ENCODE measurements at places on chromosomes 12 and 14.

- DNase-seq, result no peak
Observed at GRCh38 chr14:22926316-22926715, 2.9 kb downstream of the PRMT5 start.

DNA sequence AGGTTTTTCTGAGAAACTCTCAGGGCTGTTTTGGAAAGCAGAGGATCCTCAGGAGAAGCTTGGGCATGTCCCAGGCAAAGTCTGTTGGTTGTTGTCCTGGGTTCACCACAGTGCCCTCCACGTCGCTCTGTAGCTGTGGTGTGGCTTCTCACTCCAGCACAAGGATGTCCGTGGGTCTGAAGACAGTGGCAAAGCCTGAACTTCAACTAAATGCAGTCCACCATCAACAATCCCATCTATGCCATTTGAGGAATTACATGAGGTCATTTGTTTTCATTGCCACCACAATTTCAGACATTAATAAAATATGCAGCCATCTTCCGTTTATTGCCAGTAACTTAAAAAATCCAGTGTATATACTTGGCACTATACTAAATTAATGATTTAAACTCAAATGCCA lies 272.1 kb downstream of the LRIG3 start:
- DNase-seq, result no peak

DNA sequence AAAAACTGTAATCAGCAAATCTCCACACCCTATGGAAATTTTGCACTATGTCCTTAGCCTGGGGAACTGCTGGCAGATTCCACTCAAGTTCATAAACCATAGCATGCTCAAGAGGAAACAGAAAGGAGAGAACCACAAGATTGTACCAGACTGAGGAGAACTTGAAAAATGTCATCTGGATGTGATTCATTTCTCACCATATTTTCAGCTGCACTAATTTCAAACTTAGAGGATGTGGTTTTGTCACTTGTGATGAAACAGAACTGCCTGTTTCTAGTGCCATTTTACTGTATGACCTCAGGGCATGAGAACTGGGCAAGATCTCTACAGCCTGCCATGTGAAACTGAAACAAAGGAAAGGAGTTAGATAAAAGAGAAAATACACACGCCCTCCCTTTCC lies 1493.1 kb upstream of the FLRT2 start:
- no peak for DNase-seq

DNA sequence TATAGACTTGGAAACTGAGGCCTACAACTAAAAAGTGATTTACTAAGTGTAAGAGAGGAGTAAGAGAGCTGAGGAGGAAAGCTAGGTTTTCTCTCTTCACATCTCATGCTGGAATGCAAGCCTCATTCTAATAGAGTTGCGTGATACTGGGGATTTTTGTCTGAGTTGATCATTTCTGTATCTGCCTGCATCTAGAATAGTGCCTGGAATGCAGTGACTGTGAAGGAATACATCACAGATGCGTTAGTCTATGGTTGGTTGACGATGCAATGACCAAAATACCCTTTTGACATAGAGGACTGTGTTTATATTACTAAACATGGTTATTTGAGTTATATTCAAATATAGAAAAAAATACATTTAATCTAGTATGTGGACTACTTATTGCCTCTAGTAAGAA lies 9.2 kb upstream of the TMEM117 start:
- DNase-seq, result no peak

GRCh38 chr12:101697197-101697929 lies at the start of gene CHPT1:
TSS of gene CHPT1 (plus strand) at chr12:101697640. CDS start at chr12:101697862, 222 bp downstream.
- DNase-seq, result peak; percentile 65

- no peak for DNase-seq
Observed at GRCh38 chr14:99810559-99810874, 17.3 kb downstream of the EML1 start.

DNA sequence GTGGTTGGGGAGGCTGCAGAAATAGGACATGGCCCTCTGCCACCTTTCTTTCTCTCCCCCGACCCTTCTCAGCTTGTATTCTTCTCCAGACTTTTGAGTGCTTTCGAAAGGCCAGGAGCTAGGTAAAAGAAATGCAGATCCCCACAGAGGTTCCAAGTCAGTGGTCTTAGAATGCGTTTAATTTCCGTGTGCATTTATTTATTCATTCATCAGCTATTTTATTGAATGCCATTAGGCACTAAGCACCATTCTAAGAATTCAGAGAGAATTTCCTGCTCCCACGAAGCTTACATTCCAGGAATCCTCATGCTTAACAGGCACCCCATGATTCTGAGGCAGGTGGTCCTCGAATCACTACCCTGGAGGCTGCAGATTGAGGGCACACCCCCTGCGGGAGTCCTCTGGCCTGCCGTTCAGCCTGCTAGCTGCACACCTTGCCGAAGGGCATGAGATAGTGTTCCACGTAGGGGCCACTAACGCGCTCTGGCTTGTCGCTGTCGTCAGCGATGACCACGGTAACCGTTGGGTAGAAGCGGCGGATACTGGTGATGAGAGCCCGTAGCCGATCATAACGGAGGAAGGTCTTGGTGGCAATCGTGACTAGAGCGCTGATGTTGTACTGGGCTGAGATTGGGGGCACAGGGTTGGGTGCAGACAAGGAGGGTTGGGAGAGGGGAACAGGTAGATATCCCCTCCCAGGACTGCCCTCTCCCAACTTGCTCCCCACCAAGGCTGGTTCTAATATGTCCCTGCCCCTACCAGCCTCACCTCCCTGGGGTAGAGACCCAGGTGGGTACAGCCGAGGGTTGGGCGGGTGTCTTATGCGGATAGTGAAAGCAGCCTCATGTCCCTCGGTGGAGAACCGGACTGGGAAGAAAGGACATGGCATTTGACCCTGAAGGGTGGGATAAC lies 4.5 kb downstream of the B4GALNT1 start:
- DNase-seq, result no peak

DNA sequence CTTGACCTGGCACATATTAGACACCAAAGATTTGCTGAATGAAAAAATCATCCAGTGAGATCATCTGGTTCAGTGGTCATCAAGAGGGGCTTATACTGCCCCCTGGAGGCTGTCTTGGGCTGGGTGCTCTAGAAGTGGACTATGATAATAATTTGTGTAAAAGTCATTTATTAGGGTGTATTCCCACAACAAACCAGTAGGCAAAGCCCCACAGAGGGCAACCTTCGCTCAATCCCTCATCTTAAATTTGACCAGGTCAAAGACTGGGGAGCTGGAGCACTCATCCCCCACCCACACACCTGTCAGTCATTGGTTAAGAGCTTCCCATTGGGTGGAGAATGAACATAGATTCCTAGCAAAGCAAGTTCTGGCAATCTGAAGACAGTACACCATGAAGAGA lies 20.0 kb upstream of the FICD start:
- peak; percentile 30 for DNase-seq

- DNase-seq, result no peak
Observed at GRCh38 chr14:78967111-78967809, 797.1 kb downstream of the NRXN3 start.

DNA sequence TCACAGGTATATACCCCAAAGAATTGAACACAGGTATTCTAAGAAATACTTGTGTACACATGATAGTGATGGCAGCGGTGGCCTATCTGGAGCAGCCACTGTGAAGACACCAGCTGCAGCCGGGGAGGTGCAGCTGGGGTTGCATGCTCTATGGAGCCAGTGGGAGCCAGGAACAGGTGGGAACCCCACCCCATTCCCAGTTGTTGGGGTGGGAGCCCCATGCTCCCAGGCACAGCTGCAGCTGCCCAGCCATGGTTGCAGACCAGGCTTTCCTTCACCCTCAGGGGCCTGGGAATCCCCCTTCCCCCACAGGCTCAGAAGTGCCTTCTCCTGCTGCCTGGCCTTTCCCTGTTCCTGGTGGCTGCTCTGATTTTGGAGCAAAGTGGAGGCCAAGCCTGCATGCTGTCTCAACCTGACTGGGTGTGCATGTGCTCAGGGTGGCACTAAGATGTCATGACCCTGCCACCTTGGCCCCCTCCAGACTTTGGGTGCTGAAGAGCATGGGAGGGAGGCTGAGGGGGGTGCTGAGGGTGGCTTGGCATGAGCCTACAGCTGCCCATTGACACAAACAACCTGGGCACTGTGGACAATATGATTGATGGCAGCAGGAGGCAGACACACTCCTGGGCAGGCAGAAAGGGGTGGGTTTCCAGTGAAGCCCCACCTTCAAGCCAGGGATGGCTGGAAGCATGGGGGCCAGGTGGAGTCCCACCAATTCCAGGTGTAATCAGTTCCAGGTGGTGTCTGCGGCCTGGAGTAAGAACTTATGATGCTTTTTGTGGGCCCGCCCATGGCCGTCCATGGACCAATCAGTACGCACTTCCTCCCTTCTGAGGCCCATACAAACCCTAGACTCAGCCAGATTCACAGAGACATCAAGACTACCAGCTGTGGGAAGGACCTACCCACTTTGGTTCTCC lies 234.7 kb downstream of the ADGRD1 start:
- DNase-seq, result no peak

DNA sequence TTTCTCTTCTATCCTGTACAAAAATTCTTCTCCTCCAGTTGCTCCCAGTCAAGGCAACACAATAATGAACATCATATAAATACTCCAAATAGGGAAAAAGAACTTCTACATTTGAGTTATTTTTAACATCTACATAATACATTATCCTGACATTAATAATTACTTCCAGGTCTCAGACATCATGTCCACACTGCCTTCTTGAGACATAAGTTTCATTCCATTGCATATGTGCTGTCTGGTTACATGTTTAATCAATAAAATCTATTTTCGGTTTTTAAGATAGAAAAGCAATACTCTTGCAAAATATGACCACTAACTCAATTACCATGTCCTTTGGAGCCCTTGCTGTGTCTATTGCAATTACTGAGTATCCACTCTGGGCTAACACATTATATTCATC lies 881.9 kb downstream of the GALC start:
- DNase-seq, result no peak

DNA sequence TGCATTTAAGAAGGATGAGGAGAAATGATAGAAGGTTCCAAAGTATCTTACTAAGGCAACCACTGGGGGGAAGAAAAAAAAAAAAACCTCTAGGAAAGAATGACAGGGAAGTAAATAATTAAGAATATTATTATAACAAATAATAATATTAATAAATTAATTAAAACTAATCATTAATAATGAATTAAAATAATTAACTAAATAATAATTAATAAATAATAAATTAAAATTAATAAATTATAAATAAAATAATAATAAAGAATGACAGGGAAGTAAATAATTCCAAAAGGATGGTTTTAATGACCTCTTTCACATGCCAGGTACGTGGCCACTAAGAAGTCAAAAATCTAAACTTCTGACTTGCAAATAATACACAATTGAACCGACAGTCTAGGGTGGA lies 9.9 kb downstream of the DBX2 start:
- no peak for DNase-seq

- no peak for DNase-seq
Observed at GRCh38 chr14:25006961-25007795, 42.8 kb downstream of the STXBP6 start.

DNA sequence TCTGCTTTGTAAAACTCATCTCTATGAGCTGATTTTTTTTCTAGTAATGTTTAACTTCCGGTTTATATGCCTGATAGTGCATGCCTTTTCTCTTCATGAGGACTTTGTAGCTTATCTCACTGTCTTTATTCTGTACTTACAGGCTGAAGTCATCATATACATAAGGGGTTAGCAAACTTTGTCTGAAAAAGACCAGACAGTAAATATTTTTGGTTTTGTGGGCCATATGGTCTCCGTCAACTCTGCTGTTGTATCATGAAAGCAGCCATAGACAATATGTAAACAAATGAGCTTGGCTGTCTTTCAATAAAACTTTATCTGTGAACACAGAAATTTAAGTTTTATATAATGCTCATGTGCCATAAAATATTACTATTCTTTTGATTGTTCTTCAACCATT lies 172.1 kb downstream of the GXYLT1 start:
- DNase-seq, result no peak

DNA sequence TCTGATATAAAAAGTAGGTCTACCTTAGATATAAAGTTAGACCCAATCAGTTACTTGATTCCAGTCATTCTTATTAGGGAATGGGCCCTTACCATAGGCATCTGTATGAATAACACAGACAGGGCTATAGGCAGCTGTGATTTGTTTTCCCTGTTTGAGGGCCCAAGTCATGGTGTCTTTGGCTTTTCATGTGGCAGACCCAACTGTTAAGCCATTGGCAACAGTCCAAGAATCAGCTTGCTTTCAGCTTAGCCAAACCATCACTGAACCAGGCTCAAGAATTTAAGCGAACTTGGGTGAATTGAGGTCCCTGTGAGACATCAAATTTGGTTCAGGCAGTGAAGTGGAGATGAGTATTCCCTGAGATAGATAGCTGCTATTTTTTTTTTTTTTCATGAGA lies 111.2 kb downstream of the LRRIQ1 start:
- no peak for DNase-seq

- no peak for DNase-seq
Observed at GRCh38 chr14:75283833-75284563, 5.4 kb downstream of the FOS start.

DNA sequence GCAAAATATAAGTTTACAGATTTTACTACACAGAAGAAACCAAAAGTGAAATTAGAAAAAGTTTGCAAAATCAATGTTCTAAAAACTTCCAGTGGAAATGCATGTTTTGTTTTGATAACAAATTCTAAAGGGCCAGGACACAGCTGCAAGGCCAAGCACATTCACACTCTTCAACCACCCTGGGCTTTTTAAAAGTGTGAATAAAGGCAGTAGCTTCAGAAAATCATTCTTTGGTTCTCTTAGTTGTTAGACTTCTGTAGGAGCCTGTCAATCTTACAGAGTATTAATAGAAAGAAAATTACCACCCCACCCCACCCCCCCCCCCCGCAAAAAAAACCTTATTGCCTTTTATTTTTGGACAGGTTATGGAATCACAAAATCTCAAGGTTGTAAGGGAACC lies 105.2 kb upstream of the EGLN3 start:
- DNase-seq, result no peak

- no peak for DNase-seq
Observed at GRCh38 chr14:63893701-63894458, 41.1 kb downstream of the SYNE2 start.

GRCh38 chr14:54474232-54474793 lies 14.5 kb downstream of the GMFB start:
- DNase-seq, result no peak

DNA sequence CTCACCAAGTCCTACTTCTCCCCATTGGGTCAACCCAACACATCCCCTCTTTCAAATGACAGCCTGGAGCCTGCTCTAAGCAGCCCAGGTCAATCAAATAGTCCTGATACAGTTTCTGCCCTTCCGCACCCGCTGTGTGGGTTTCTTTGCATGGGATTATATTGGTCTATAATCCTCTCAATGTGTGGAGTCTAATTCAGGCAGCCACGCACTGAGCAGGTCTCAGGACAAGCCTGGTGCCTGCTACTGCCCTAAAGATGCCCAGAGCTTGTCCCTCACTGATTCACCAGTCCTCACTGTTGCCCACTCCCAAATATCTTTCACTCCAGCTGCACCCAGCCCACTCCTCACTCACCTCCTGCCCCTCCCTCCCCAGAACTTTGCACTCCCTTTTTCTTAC lies 16.4 kb downstream of the ACTN1 start:
- no peak for DNase-seq

GRCh38 chr14:35416108-35416750 lies 11.7 kb upstream of the NFKBIA start:
- DNase-seq, result peak; percentile 24

- no peak for DNase-seq
Observed at GRCh38 chr12:2265461-2266167, 212.8 kb downstream of the CACNA1C start.

Data from CD4-positive, CD25-positive, alpha-beta regulatory T cell (primary cell).